HS-27A (cell line): ENCODE measurements at places on chromosomes 5 and 9.

GRCh38 chr9:125558453-125559092, 148.4 kb downstream of the MAPKAP1 start:
- DNase-seq, result no peak

- DNase-seq, result peak; percentile 19
Measured at GRCh38 chr5:32443145-32443540, 1.4 kb downstream of the ZFR start.

- DNase-seq, result no peak
Measured at GRCh38 chr5:91670563-91670962, 287.4 kb upstream of the ARRDC3 start.

DNA sequence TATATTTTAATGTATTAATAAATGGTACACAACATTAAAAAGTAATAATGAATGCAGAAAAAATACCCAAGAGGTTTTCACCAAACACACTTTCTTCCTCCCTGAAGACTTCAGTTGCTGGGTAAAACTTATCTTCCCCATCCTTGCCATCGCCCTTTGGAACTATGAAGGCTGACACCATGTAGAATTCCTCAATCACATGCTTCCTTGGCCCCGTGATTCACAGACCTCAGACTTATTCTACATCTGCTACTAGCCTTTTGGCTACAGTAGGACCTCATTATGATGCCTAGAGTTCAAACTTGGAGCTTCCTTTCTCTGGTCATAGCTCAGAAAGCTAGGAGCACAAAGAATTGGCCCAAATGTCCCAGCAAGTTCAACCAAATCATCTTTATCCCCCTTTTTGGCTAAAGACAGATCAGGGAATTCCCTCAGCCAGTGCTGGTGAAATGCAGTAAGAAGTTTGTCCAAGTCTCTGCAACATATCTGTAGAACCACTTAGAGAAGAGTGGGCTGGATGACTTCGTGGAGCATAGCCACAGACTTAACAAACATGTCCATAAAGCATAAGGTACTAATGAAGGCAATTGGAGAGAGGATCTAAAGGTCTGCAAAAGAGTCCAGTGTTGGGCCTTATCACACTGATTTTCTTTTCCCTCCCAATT, 253.5 kb downstream of the SEC61B start:
- no peak for DNase-seq

DNA sequence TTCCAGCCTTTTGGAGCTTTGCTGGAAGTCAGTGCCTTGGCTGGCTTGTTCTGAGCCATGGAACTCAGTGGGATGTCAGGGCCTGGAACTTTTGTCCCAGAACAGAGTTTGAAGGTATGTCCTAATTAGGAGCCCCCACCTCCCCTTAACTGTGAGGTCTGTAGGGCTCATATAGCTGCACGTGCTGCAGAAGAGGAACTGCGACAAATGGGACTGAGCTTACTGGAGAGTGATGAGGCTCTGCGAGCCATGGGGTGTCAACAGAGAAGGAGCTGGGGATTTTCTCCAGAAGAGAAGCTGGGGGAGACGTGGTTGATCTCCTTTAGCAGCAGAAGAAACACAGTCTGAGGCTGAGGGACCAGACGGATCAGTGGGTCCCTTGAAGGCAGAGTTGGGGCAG, 10.9 kb downstream of the TMEM8B start:
- DNase-seq, result no peak

- DNase-seq, result no peak
Measured at GRCh38 chr5:36334315-36334714, 32.6 kb upstream of the RANBP3L start.

DNA sequence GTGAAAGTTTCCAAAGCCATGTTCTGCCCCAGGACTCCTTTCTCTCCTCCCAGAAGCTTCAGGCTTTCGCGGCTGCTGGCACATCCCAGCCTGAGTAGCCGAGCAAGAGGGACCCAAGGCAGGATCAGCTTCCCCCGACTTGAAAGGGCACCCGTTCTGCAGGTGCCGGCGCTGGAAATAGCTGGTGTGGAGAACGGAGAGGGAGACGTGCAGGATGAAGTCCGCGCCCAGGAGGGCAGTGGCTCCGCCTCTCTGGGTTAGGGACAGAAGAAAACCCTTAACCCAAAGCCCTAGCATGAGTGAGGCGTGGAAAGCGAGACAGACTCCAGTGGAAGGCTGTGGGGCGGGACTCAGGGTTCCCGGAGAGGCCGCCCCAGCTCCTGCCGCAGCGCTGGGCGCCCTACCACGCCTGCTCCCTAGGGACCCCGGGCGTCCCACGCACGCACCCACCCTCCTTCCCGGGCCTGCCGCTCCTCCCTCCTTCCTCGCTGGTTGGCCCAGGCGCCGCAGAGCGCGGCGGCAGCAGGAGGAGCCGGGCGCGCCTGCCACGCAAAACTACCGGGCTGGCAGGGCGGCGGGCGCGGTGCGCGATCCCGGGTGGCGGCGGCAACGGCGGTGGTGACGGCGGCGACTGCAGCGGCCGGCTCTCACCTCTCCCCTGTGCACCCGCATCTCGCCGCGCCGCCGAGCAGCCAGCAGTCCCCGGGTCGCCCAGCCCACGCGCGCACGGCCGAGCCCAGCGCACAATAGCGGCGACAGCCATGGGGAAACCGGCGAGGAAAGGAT, at the start of gene SLC1A1:
Gene SLC1A1, plus strand, starts transcription at position 550 of the 786 bp plus-strand sequence. Its CDS starts 212 bp downstream, at position 762.
- DNase-seq, result no peak

GRCh38 chr5:76325326-76325725, 77.8 kb upstream of the IQGAP2 start:
- no peak for DNase-seq

GRCh38 chr9:98726735-98727134, 18.0 kb upstream of the GABBR2 start:
- no peak for DNase-seq

GRCh38 chr5:67209141-67209771, 12.7 kb upstream of the CD180 start:
- no peak for DNase-seq

DNA sequence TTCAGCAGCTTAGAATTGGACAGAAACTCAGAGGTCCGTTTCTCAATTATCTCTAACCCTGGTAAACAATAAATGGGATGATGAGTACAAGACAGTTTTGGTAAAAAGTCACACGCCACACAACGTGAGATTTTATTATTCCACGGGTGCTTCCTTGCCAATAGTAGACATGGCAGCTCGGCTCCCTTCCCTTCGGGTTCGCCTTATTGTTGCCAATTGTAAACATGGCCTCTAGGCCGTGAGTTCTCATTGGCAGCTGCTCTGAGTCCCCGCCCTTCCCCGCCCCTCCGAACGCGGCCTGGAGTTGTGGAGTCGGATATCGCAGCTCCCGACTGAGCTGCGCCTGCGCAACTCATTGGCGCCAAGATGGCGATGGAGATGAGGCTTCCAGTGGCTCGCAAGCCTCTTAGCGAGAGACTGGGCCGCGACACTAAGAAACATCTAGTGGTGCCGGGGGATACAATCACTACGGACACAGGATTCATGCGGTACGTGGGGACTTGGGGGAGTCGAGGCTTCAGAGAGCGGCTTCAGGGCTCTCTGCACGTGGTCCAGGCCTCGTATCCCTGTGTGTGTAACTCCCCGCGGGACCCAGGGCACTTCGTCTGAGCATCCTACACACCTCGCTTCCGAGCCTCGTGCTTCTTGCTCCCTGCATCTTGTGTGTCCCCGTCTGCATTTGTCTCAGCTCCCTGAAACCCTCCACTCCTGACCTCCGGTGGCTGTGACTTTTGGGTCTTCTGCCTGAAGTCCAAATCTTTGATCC, at the start of gene EXOSC2:
Gene EXOSC2, plus strand, starts transcription at position 355 of the 766 bp plus-strand sequence. Its CDS starts 12 bp downstream, at position 367.
- peak; percentile 97 for DNase-seq

DNA sequence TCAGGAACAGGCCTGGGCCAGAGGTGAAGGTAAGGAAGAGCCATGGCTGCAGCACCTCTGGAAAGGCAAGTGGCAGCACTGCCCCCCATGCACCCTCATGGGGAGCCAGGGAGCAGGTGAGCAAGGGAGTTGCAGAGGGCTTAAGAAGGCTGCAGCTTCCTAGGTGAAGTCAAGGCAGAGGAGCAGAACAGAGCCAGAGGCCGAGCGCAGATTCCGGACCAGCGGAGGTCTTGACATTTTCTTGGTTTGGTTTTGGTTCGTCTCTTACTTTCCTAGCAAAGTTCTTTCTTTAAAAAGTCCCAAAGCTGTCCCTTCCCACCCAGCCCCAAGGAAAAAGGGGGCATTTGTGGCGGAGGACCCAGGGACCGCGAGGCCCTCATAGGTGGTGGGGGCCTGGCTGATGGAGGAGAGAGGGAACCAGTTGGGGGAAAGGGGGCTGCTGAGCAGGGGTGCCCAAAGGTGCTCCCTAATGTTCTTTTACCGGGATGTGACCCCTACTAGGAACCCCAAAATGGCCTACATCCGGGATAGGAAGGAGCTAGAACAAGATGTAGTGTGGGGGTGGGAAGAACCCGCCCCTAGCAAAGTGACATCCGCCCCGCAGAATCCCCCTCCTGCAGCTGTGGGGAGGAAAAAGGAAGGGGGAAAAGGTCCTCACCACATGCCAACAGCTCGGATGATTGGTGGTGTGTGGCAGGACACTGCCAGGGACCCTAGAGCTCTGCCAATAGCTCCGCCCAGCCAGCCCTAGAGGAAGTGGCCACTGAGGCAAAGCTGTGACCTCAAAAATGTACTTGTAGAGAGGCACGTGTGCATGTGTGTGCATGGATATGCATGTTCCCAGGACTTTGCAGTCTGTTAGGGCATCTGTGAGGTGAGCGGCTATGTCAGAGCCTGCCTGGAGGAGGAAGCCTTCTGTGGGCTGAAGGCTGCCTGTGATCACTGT, 914 bp upstream of the CD72 start:
- DNase-seq, result no peak

DNA sequence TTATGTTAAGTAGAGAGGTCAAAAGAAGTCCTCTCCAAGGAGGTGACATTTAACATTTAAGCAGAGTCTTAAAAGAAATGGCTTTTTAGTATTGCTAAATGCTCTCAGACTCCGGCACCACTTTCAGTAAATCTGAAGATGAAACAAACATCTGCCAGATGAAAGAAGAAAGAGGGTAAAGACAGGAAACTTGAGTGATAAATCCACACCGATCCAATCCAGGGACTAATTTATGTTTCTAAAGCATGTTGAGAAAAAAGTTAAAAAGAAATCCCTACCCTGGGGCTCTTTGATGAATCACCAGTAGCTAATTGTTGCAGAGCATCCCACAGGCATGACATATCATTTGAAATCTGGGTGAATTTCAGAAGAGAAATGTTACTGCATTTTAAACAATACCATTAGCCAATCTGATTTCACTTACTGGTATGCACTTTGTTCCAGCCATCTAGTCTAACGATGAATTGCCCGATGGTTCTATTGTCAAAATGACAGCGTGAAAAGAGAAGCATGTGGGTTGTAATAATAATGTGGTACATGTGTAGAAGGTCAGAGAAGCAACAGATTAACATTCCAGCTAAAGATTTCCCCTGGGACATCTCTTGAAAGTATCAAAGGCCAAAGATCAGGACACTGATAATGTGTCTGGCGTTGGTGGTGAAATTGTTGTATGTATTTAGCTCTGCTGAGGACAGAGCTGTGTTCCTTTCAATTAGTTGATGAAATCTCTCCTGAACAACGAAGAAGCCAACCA, 485.7 kb downstream of the CSNK1G3 start:
- DNase-seq, result no peak

GRCh38 chr5:149213264-149213880, 58.3 kb upstream of the AFAP1L1 start:
- no peak for DNase-seq

GRCh38 chr9:95876595-95876994, 1.1 kb downstream of the ERCC6L2 start:
- no peak for DNase-seq

DNA sequence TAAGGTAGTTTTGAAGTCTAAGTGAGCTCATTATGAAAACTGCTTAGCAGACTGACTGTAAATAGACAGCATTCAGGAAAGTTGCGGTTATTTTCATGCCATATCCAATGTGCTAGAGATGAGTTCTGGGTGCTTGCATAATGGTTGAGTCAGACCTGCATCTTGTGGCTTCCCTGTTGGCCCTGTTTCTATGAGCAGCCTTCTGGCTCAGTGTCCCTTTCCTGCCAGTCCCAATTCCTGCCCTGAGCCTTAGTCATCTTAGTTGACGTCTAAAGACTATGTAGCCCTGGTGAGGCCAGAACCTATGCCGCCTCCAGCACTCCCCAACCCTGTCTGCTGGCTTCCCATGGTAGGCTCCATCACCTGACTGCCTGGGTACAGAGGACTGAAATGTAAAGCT, 76.3 kb upstream of the TNFSF8 start:
- no peak for DNase-seq

- no peak for DNase-seq
Measured at GRCh38 chr5:126837906-126838539, 61.1 kb downstream of the LMNB1 start.

- DNase-seq, result no peak
Measured at GRCh38 chr5:10337986-10338385, 15.5 kb upstream of the MARCHF6 start.

- no peak for DNase-seq
Measured at GRCh38 chr5:115180165-115180709, 10.5 kb upstream of the TRIM36 start.

DNA sequence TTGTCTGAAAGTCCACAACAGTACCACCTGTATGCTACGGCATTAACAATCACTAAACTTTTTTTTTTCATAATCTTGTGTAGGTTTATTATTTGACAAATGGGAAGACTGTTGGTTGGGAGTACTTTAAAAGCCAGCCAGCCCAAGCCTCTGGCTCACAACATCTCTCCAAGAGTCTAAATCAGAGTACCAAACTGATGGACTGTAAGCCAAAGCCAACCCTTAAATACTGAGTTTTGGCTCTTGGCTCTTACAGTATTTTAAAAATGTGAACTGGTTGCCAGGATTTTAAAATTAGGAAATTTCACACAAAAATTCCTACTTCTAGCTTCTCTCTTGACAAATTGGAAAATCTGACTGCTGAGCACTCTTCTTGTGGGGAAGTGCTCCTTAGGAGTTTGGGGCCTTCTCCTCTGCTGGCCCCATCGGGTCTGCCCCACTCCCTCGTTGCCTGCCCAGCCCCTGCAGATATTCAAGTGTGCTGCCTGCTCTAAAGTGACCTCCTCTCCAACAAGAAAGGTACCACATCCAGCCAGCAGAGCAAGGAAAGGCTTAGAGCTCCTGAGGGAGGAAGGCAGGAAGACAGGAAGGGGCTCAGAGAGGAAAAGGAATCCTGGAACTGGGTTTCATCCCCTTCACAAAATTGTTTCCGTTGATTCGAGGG, 21.8 kb upstream of the TMOD1 start:
- no peak for DNase-seq

DNA sequence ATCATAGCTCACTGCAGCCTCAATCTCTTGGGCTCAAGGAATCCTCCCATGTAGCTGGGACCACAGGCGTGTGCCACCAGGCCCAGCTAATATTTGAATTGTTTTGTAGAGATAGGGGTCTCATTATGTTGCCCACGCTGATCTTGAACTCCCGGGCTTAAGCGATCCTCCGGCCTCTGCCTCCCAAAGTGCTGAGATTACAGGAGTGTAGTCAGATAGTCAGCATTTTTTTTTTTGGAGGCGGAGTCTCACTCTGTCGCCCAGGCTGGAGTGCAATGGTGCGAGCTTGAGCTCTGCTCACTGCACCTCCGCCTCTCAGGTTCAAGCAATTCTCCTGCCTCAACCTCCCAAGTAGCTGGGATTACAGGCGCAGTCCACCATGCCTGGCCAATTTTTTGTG, 1.6 kb upstream of the SAR1B start:
- no peak for DNase-seq

- DNase-seq, result no peak
Measured at GRCh38 chr5:120228262-120229031, 235.7 kb upstream of the PRR16 start.

GRCh38 chr5:147245381-147246165, 10.7 kb downstream of the STK32A start:
- DNase-seq, result no peak

GRCh38 chr9:34717996-34718614, 8.2 kb upstream of the CCL21 start:
- no peak for DNase-seq
